Neural progenitor cell (in vitro differentiated cells): ENCODE measurements at places on chromosomes 13 and 19. TPM values are rescaled to one million over a fixed set of nuclear protein-coding genes. Genes with fewer than 3 reads are reported as not detected.

The DACH1 gene
- 18.6 and 27.6 TPM in 2 replicates for total RNA-seq

The YIF1B gene
- total RNA-seq = 38.1 and 92.9 TPM in 2 replicates

GRCh38 chr13:112689303-112690245 is at the start of gene ATP11A:
ATP11A (plus strand) TSS chr13:112690038; CDS start chr13:112690417, 379 bp downstream.
- H3K27me3 ChIP-seq = peaks cover 6% of the 10 kb centered on the region
- peak within 1 kb of the TSS; percentile 40 for H3K27ac ChIP-seq
- H3K4me1 ChIP-seq = peaks cover 33% of the 10 kb centered on the region
- H3K36me3 ChIP-seq = no peaks in the 10 kb centered on the region
- DNase-seq = peak; percentile 95

GRCh38 chr13:50375792-50376191 is 360.5 kb downstream of the KCNRG start:
- no peak overlapping the region for H3K27ac ChIP-seq
- no peaks in the 10 kb centered on the region for H3K36me3 ChIP-seq
- H3K4me3 ChIP-seq = no peak overlapping the region
